Breast epithelium (tissue), 4 donors: ENCODE measurements at places on chromosomes 7 and 10. TPM values are rescaled to one million over a fixed set of nuclear protein-coding genes. Genes with fewer than 3 reads are reported as not detected.

GRCh38 chr7:14021069-14021468, 31.6 kb upstream of the ETV1 start:
- DNase-seq: no peak
- no peaks in the 10 kb centered on the region for H3K4me1 ChIP-seq
- no peak overlapping the region for H3K27ac ChIP-seq
- H3K4me3 ChIP-seq: no peak overlapping the region
- no peaks in the 10 kb centered on the region for H3K36me3 ChIP-seq

DNA sequence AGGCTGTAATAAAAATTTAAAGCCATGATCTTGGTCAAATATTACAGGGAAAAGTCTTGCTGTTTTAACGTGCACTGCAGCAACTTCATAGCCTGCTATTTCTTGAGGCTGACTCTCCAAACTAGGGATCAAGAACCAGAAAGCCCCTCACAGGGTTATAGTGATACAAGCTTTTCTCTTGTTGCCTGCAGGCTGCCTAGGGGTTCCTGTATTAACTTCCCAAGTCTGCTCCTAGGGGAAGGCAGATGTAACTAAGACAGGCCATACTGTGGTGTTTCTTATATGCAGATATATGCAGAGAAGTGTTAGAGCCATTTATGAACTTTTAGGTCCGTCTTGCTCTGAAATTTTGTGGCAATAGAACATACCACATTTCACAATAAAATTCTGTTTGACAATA, 175.7 kb downstream of the FOXP2 start:
- no peak overlapping the region for H3K27ac ChIP-seq
- DNase-seq: no peak
- H3K4me1 ChIP-seq: no peaks in the 10 kb centered on the region
- no peaks in the 10 kb centered on the region for H3K27me3 ChIP-seq
- H3K36me3 ChIP-seq: no peaks in the 10 kb centered on the region
- no peak overlapping the region for H3K4me3 ChIP-seq

DNA sequence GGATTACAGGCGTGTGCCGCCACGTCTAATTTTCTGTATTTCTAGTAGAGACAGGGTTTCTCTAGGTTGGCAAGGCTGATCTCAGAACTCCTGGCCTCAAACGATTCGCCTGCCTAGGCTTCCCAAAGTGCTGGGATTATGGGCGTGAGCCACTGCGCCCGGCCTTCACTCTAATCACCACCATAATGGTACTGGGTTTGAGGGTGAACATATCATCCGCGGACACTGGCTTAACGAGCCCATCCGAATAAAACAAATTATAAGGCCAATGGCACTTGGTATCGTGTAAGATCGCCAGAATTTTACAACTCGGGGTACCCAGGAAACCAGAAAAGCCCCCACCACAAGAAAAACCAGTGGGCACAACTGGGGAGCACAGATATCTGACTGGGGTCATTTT, 580 bp downstream of the FAM200A start:
- no peaks in the 10 kb centered on the region for H3K36me3 ChIP-seq
- H3K4me1 ChIP-seq: peaks cover 3% of the 10 kb centered on the region

DNA sequence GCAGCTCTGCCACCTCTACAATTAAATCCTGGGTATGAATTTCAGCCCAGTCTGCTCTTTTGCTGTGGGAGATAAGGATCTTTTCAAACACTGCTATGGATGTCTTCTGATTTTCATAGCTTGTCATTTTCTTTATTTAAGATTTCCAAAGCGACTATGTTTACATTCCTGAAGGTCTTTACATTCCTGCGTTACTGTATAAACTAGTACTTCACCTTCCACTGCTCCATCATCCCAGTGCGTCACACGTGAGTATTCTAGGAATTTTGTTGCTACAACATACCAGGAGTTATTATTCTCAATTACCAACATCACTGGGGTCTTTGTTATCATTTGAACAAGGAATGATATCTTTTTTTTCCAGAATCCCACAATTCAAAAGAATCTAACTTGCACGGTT, 944.7 kb downstream of the SORCS3 start:
- H3K27me3 ChIP-seq: no peaks in the 10 kb centered on the region
- no peaks in the 10 kb centered on the region for H3K4me1 ChIP-seq
- H3K36me3 ChIP-seq: no peaks in the 10 kb centered on the region
- no peak overlapping the region for H3K4me3 ChIP-seq
- H3K27ac ChIP-seq: no peak overlapping the region
- DNase-seq: no peak

GRCh38 chr10:56178210-56178609, 182.8 kb downstream of the ZWINT start:
- DNase-seq: no peak
- no peaks in the 10 kb centered on the region for H3K27me3 ChIP-seq
- H3K4me3 ChIP-seq: no peak overlapping the region
- H3K4me1 ChIP-seq: no peaks in the 10 kb centered on the region
- no peaks in the 10 kb centered on the region for H3K36me3 ChIP-seq

DNA sequence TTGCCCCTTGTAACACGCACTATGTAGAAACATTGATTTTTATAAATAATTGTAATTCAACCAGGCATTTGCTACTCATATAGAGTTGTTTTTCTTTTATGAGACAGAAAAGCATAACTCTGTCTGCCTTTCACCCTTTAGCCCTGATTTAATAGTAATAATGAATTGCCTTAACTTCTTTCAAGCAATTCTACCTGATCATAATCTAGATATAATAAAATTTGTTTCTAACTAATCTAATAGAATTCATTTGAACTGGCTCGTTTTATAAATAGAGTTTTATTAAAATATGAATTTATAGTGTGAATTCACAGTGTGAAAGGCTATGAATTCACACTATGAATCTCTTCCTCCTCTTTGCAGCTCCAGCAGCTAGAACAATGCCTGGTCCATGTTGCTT, 184.1 kb upstream of the PTN start:
- no peak overlapping the region for H3K27ac ChIP-seq
- no peaks in the 10 kb centered on the region for H3K36me3 ChIP-seq
- no peaks in the 10 kb centered on the region for H3K27me3 ChIP-seq

DNA sequence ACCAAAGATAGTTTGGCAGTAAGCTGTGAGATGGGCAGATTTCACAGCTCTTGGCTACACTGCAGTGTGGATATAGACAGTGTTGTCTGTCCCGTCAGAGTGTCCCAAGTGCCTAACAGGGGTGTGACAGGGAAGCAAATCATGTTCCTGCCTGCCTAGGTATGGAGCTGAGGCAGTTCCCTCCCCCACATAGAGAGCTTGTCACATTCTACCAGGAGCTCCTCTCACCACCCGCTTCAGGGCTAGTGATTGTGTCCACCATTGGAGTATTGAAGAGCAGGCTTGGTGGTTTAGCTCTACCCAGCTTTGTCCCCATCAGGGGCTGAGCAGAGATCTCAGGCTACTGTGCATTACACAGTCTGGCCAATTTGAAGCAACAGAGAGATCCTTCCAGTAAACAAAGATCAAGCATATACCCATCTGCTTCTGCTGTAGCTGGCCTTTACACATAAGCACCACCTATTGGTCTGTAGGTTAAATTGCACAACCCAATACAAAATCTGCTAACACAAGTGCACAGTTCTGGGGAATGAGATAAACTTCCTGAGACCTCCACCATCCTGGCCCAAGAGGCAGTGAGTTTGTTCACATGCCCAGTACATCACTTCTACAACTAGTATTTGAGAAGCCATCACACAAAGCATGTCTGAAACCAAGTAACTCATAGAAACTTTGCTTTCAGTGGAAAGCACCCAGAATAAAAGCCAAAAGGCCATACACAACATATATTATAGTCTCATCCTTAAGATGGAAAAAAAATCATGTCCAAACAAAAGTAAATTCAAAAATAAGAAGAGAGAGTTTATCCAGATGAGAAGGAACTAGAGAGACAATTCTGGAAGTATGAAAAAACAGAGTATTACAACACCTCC, 67.3 kb downstream of the GLCCI1 start:
- H3K36me3 ChIP-seq: no peaks in the 10 kb centered on the region
- no peaks in the 10 kb centered on the region for H3K27me3 ChIP-seq
- no peak overlapping the region for H3K27ac ChIP-seq
- no peaks in the 10 kb centered on the region for H3K4me1 ChIP-seq
- H3K4me3 ChIP-seq: no peak overlapping the region
- DNase-seq: no peak

- no peak overlapping the region for H3K4me3 ChIP-seq
- H3K36me3 ChIP-seq: no peaks in the 10 kb centered on the region
- H3K4me1 ChIP-seq: no peaks in the 10 kb centered on the region
- H3K27me3 ChIP-seq: no peaks in the 10 kb centered on the region
Observed at GRCh38 chr7:114051871-114052331, 133.1 kb upstream of the PPP1R3A start.

GRCh38 chr7:130901209-130901783, 167.3 kb upstream of the KLF14 start:
- H3K4me1 ChIP-seq: peaks cover 11% of the 10 kb centered on the region
- H3K27ac ChIP-seq: peak overlapping the region; percentile 91
- H3K4me3 ChIP-seq: no peak overlapping the region
- no peaks in the 10 kb centered on the region for H3K36me3 ChIP-seq
- peak; percentile 94 for DNase-seq

DNA sequence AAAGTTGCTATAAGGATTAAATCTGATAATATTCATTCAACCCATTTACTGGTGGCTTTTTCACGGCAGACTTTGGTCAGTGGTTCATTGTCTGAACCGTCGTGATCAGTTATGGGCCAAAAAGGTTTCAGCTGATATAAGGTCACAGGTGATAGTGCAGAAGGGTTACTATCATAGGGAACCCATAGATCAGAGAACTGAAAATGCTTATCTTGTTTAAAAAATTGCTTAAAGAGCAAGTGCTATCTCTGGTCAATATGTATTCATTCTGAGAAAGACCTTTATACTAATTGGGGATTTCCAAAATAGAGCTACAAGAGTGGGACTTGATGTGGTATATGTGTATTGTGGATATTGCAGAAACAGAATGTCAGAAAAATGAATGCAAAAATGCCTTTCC, 147.8 kb upstream of the SEMA3E start:
- no peak overlapping the region for H3K27ac ChIP-seq
- no peaks in the 10 kb centered on the region for H3K27me3 ChIP-seq

- DNase-seq: no peak
- no peak overlapping the region for H3K4me3 ChIP-seq
- no peaks in the 10 kb centered on the region for H3K27me3 ChIP-seq
- H3K36me3 ChIP-seq: no peaks in the 10 kb centered on the region
- no peaks in the 10 kb centered on the region for H3K4me1 ChIP-seq
- peak overlapping the region; percentile 19 for H3K27ac ChIP-seq
Observed at GRCh38 chr7:134706468-134706867, 59.8 kb downstream of the BPGM start.

DNA sequence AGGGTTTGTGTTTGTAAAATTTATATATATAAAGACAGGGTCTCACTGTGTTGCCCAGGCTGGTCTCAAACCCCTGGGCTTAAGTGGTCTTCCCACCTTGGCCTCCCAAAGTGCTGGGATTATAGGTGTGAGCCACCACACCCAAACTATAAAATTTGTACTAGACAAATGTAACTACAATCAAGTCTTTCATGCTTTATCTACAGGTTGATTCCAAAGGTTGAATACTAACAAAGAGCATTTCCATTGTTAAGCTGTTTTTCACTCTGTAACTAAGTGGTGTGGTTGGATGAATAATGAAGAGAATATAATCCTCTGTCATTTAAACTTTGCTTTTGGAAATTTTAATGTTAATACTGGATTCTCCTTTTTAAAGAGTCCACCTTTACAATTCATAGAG, 22.5 kb downstream of the WDR37 start:
- H3K36me3 ChIP-seq: no peaks in the 10 kb centered on the region
- no peaks in the 10 kb centered on the region for H3K4me1 ChIP-seq
- no peak overlapping the region for H3K27ac ChIP-seq
- no peaks in the 10 kb centered on the region for H3K27me3 ChIP-seq

- H3K27ac ChIP-seq: no peak overlapping the region
- H3K36me3 ChIP-seq: no peaks in the 10 kb centered on the region
- peak; percentile 41 for DNase-seq
- H3K4me3 ChIP-seq: no peak overlapping the region
Observed at GRCh38 chr7:76020031-76020714, 25.8 kb upstream of the TMEM120A start.

DNA sequence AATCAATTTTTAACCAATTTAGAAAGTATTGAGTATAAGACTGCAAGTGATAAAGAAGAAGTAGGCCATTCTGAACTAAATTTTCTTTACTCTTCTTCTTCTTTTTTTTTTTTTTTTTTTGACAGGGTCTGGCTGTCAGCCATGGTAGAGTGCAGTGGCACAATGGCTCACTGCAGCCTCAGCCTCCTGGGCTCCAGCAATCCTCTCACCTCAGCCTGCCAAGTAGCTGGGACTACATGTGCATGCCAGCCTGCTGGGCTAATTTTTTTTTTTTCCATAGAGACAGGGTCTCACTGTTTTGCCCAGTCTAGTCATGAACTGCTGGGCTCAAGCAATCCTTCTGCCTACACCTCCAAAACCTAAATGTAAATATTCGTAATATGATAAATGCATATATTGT, 63.2 kb downstream of the DGKB start:
- H3K4me3 ChIP-seq: no peak overlapping the region
- H3K4me1 ChIP-seq: no peaks in the 10 kb centered on the region
- no peak for DNase-seq
- no peak overlapping the region for H3K27ac ChIP-seq

GRCh38 chr7:3301831-3302618, 973 bp downstream of the SDK1 start:
- no peaks in the 10 kb centered on the region for H3K27me3 ChIP-seq
- H3K4me1 ChIP-seq: no peaks in the 10 kb centered on the region
- no peak for DNase-seq
- H3K4me3 ChIP-seq: peak overlapping the region; percentile 68
- peak overlapping the region; percentile 1 for H3K27ac ChIP-seq

GRCh38 chr10:60871215-60871614, 72.8 kb downstream of the RHOBTB1 start:
- no peak overlapping the region for H3K4me3 ChIP-seq
- no peaks in the 10 kb centered on the region for H3K27me3 ChIP-seq
- H3K27ac ChIP-seq: no peak overlapping the region
- no peaks in the 10 kb centered on the region for H3K36me3 ChIP-seq
- H3K4me1 ChIP-seq: no peaks in the 10 kb centered on the region

DNA sequence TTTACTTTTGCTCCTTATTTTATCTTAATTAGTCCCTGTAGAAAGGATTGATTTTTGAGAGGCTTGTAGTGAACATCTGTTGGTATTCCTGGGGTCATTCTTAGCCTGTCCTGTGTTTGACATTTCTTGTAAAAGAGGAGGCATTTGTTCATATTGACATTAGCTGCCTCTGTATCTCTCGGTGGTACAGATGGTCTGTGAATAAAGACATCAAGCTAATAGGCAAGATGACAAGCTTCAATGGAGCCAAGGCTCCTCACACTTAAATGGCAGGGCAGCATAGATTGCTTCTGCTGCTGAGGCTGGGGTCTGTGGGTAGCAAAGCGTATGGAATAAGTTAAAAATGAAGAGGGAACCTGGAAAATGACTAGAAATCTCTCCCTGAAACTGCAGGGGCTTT, 687.6 kb downstream of the LRMDA start:
- no peaks in the 10 kb centered on the region for H3K36me3 ChIP-seq
- H3K27me3 ChIP-seq: no peaks in the 10 kb centered on the region
- no peak overlapping the region for H3K27ac ChIP-seq
- no peak overlapping the region for H3K4me3 ChIP-seq

The CALCR gene
- 0.15 TPM for total RNA-seq

The GBX1 gene
- total RNA-seq: not detected

The HYAL4 gene
- not detected for total RNA-seq
